ENCODE measurements at places on chromosomes 5 and 9.

GRCh38 chr5:127876384-127876783 is 173.2 kb downstream of the CCDC192 start:
- DNase-seq: no peak

DNA sequence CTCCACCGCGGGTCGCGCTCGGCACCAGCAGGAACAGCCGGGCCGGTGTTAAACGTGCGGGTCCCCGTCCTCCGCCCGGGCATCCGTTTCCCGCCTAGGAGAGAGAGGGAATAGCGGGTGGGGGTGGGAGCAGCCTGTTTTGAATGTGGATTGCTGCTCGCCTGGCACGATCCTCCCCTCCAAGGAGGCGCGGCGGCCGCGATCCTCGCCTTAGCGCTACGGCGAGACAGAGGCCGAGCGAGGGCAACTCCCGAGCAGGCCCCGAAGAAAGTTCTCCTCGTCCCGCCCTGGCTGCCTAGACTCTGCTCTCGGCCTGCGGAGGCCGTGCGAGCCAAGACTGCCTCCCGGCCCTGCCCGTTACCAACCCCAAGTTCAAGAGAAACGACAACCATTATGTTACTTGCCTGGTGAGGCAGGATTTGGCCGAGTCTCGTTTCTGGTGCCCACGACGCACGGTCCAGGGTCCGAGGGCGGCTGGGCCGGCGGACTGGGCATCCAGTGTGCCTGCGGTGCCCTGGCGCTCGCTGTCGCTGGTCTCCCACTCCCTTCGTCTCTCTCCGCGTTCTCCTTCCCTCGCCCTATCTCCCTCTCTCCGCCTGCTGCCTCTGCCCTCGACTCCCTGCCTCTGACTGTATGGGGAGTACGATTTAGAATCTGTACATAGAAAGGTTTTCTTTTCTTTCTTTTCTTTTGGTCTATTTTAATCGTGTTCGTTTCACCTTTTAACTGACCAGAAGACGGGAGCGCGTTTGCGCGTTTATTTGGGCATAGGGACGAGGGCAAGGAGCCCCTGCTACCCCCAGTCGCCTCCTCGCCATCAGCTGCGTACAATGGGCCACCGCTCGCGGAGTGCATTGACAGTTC is 724 bp downstream of the NR2F1-AS1 start:
- no peak for DNase-seq

DNA sequence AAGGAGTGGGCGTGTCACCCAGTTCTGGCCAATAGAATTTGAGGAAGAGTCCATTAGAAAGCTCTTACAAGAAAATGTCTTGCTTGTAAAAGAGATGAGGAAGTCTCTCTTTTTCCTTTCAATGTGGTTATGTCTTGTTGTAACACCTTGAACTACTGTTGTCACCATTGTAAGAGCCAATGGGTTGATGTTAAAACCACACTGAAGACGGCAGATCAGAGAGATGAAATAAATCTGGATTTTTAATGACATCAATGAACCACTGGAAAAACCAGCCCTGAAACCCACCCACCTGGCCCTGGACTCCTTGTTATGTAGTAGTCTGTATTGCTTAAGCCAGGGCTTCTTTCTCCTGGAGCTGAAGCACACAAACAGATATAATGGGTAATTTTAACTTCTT is 83.8 kb upstream of the ERCC6L2 start:
- DNase-seq: no peak

GRCh38 chr9:37840560-37841194 is 40.1 kb downstream of the DCAF10 start:
- DNase-seq: no peak

GRCh38 chr5:180472269-180472668 is 21.9 kb upstream of the CNOT6 start:
- DNase-seq: no peak

DNA sequence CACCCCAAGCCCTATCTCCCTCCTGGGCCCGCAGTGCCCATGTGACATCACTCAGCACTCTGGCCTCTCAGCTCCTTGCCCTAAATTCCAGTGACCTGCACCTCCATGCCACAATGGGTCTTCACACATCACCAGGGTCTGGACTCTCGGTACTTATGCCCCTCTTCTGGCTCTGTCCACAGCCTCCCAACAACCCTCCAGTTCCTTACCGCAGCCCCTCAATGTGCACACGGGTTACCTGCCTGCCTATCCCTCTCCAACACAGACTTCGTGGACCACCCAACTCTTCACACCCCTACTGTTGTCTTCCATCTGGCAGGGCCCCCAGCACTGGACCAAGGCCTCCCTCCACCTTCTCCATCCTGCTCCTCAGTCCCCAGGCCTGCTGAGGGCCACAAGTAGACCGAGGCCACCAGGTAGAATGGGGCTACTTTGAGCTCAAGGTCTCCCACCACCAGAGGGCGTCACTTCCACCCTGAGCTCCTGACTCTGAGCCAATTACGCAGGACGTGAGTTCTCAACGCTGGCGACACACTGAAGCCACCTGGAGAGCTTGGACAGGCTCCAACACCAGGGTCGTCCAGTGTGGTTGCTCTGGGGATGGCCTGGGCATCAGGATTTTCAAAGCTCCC is 172.1 kb downstream of the GABBR2 start:
- peak; percentile 27 for DNase-seq

DNA sequence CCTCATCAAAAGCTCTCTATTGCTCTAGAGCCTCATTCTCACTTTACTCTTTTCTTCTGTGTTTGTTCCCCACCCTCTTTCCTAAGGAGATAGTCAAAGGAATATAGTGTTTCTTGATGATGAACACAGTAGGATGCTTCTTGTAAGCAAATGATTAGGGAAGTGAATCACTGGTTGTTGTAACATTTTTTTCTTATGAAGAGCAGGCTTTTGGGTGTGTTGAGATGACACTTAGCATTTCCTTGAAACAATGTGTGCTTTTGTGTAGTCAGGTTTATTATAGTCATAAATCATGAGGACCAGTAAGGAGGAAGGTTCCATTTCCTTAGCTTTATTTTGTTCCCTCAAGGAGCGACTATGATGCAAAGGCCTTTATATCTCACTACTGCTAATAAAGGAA is 1991.3 kb upstream of the C9orf72 start:
- no peak for DNase-seq

DNA sequence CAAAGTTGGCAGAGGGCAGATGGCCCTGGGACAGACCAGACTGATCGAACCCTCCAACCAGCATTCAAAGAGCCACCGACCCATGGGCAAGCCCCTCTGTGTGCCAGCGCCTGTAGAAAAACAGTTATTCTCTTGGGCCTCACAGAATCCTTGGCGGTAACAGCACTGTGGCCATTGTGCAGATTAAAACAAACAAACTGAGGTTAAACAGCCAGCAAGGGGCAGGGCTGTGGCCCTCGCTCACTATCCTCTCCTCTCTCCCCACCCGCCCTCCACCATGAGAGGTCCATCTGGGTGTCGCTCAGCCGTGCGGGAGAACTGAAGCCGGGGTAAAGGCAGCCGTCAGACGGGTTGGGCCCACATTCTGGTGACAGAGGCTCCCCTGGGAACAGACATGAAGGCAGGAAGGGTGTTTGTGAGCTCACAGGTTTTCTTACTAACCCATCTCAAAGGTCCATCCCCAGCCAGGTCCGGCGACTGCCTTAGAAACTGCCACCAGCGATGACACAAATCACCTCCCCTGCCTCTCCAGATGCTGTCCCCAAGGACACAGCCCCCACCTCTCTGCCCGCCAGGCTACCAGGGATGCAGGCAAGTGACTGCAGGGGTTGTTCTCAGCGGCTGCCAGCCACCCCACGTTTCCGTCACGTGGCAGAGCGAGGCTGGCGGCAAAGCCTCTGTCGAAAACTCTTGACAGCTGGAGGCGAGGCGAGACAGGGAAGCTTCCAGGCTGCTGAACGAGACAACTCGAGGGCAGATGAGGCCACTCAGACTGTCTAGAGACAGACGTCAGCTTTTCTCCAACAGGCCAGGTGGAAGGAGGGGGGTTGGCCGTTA is 75.8 kb upstream of the SARDH start:
- DNase-seq: no peak

GRCh38 chr9:124452326-124452725 is 2.1 kb downstream of the ADGRD2 start:
- DNase-seq: no peak

GRCh38 chr9:20623021-20623747 is 885 bp upstream of the MLLT3 start:
- no peak for DNase-seq

GRCh38 chr9:17528859-17529258 is 50.0 kb upstream of the SH3GL2 start:
- no peak for DNase-seq

DNA sequence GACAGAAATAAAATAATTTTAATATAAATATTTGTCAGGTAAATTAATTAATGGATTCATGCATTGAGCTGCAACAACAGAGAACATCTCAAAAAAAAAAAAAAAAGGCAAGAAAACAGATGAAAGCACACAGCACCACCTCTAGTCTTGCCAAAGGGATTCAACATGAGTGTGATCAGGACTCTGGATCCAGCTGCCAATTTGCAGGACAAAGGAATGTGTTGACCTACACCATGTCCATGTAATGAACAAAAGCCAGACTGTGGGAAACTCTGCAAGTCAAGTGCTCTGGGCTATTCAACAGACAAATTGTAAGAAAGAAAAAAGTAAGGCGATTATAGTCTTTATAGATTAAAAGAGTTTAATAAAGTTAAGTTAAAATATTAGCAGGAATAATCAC is 769.3 kb downstream of the TLR4 start:
- no peak for DNase-seq

GRCh38 chr5:159975462-159976019 is 33.4 kb upstream of the TTC1 start:
- no peak for DNase-seq

- no peak for DNase-seq
Measured at GRCh38 chr5:31866166-31866565, 227.2 kb downstream of the PDZD2 start.

GRCh38 chr9:126631254-126631653 is 17.5 kb downstream of the LMX1B start:
- DNase-seq: no peak

- no peak for DNase-seq
Measured at GRCh38 chr5:126659805-126660482, 59.2 kb downstream of the PHAX start.

GRCh38 chr5:9713959-9714586 is 83.9 kb upstream of the TAS2R1 start:
- DNase-seq: no peak

DNA sequence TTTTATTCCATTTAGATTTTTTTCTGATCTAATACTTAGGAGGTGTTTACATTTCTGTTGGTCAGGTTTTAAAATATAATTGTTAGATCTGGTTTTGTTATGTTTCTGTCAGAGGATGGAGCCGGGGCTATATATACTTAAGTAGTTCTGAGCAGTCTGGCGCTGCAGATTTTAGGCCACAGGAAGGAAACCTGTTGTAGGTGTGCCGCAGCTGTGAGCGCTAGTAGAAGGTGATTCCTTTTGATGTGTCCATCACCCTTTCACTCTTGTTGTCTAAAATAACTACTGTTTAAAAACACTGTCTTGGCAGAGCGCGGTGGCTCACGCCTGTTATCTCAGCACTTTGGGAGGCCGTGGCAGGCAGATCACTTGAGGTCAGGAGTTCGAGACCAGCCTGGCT is 17.0 kb downstream of the ZBTB34 start:
- DNase-seq: no peak

DNA sequence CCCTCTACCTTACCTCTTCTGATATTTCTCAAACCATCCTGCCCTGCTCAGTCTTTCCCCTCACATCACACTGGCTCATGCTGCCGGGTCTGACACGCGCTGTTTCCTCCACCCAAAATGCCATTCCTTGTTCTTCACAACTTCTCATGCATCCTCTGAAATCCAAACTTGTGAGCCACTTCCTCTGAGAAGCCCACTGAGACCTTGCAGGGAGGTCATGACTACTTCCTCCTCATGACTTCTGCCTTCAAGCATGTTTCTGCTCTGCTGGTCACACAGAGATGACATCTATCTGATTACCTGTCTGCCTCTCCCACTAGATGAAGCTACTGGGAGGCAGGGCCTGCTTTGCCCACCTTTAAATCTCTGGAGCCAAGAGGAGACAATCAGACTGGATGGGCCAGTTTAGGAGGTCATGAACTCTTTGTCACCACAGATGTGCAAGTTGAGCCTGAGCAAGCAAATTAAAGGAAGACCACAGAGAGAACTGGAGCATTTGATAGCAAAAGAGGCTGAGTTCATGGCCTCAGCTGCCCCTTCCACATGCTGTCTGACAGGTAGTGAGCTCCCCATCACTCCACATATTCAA is 119.8 kb upstream of the TBC1D2 start:
- no peak for DNase-seq

DNA sequence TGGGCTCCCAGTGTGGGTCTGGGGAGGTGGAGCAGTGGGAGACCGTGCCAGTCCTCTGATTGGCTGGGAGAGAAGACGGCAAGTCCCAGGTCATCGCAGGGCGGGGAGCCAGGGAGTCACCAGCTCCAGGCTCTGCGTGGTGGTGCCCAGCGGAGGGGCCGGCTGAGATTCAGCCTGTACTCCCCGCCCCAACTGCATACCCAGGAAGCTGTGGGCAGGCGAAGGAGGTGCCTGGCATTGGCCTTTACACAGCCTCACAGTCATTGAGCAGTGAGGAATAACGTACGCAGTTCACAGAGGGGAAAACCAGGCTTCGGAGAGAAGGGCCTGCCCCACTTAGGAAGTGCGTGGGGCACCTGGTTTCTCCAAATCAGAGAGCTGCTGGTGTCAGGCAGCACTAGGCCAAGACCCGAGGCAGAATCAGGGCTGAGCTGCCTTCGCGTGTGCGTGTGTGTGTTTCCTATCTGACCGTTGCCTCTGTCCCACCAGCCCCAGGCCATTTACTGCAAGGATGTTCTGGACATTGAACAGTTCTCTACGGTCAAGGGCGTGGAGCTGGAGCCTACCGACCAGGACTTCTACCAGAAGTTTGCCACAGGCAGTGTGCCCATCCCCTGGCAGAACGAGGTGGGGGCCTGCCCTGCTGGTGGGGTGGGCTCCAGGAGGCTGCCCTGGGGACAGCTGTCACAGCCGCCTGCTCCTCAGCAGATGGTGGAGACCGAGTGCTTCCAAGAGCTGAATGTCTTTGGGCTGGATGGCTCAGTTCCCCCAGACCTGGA is 6.2 kb upstream of the PRR7 start:
- DNase-seq: no peak

DNA sequence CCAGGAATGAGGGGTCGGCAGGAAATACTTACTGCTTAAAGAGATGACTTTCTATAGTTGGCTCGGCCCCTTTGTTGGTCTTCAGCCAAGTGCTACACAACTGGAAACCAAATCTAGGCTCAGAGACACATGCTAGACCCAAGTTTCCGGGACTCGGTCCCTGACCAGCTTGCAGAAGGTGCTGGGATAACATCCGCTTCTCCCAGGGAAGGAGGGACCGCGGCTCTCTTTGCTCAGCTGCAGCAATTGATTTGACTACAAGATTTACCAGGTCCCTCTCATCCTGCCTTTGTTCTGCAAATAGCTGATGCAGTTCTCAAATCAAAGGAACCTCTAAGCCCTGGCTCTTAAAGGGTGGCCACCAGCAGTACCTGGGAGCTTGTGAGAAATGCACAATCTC is 314.7 kb downstream of the MLLT3 start:
- no peak for DNase-seq

GRCh38 chr9:35605351-35606137 is 482 bp downstream of the TESK1 start:
- no peak for DNase-seq

DNA sequence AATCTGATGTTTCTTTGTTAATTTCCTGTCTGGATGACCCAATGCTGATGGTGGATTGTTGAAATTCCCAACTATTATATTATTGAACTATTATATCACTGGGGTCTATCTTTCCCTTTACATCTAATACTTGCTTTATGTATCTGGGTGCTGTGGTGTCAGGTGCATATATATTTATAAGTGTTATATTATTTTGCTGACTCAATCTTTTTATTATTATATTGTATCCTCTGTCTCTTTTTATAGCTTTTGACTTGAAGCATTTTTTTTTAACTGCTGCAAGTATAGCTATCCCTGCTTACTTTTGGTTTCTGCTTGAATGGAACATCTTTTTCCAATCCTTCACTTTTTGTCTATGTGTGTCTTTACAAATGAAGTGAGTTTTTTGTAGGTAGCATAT is 255.9 kb downstream of the RAB3C start:
- no peak for DNase-seq
